ENCODE measurements at places on chromosomes 1 and 21.

DNA sequence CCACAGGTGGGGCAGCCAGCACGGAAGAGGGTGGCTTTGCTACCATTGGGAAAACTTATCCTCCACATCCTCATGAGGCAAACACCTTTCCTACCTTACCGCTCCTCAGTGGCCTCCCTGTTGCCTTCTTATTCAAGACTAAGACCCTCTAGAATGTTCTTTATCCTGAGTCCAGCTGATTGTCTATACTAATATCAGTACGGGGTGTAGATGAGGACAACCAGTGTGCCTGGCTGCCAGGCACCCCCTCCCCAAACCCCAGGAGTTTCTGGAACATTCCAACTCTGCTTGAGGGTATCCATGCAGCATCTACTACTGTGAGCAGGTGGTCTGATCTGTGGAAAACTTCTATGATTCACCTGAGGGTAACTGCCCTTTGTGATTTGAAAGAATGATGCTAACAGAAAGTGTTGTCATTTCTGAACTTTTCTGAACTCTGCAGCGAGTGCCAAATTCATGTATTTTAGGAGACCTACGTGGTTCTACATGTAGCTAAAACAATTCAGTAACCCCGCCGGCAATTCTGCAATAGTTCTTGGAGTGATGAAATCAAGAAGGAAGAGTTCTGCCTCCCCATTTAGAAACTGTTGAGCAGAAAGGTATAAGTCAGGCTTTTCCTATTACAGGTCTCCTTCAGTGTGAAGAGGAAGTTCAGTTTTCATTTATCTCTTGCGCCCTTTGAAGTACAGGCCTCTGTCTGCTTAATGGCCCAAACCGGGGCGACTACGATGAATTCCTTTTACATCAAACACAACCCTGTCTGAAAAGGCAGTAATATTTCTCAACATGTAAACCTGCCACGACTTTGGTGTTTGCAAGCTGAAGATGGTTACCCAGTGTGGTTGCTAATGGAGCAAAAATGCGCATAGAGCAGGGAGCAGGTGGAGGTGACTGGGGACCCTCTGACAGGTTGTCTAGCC, 80.4 kb downstream of the RUNX1 start:
- DNase-seq, result no peak

GRCh38 chr1:51421964-51422363, 91.6 kb upstream of the TTC39A start:
- no peak for DNase-seq

DNA sequence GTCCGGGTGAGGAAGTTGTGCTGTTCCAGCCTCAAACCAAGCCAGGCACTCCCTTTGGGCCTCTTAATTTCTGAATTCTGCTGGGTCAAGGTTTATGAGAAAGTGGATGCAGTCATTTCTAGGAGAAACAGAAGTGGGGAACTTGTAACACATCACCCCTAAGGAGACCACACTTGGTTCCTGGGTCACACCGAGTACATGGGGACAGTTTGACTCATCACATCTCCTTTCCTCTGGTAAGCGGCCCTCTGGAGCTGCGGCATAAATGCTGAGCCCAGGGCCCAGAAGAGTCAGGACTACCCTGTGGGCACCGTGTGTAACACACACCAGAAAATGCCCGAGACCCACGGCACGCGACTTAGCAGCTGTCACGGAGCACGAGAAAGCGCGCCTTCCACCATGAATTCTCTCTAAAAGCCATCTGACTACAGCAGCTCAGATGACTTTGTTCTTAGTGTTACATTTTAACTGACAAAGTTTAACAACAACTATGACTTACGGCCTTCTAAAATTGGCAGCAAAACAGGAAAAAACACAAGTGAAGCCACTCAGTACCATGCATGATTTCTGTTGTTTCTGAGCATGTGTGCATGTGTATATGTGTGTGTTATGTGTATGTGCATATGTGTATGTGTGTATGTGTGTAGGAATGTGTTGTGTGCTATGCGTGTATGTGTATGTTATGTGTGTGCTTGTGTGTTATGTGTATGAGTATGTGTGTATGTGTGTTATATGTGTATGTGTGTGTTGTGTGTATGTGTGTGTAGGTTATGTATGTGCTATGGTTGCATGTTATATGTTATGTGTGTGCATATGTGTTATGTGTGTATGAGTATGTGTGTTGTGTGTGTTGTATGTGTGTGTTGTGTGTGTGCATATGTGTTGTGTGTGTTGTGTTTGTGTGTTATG, 50.8 kb downstream of the TOMM20 start:
- DNase-seq, result no peak

- no peak for DNase-seq
These were observed 22.0 kb downstream of the ELAPOR1 start for GRCh38 chr1:109135940-109136339.

DNA sequence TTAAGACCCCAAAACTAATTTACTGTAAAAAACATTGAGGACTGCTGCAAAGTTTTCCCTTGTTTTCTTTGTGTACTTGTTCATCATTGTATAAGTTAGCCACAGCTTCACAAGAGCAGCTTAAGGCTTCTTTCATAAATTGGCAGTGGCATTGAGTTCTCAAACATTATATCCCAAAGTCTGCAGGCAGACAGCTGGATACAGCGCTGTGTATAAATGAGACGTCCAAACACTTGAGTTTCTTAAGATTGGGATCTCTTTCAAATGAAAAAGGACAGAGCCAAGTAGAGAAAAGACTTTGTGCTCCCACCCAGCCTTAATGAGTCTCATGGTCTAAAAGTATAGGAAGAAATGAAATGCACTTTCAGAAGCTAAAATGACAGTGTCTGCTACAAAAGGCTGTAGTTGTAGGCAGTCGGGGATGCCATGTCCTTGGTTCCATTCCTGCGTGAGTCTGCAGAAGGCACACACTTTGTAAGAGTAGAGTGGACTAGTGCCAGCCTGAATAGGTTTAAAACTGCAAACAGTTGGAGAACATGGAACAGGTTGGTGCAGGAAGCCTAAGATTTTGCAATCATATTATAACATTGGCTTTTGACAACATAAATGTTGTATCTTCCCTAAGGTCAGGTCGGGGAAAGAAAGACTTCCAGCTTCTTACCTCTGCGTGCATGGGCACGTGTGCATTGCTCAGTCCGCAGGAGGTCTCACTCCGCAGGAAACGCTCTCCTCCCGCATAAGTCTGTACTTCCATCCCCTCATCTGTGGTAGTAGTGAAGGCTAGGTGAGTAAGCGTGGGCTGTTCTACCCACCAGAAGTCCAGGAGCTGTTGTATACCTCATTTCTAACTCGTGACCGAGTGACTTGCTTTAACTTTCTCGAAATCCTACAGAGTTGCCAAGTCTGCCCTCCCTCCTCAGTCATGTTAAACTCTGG, 94.4 kb downstream of the CD247 start:
- DNase-seq, result no peak

DNA sequence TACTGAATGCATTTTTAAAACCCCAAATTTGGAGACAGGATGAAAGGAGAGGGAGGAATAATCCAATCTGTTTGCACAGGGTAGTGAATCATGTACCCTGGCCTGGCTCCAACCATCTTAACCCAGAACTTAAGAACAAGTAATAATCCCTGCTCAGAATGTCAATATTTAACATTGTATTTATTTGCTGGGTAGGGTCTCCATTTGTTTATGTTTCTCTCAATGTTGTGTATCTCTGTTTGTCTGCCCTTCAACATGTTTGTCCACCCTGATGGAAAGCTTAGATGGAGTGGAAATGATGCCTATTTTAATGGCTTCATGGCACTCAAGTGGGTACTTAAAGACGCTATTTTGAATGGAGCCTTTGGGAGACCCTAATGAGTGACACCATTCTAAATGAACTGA, 54.4 kb upstream of the CDC42BPA start:
- no peak for DNase-seq

DNA sequence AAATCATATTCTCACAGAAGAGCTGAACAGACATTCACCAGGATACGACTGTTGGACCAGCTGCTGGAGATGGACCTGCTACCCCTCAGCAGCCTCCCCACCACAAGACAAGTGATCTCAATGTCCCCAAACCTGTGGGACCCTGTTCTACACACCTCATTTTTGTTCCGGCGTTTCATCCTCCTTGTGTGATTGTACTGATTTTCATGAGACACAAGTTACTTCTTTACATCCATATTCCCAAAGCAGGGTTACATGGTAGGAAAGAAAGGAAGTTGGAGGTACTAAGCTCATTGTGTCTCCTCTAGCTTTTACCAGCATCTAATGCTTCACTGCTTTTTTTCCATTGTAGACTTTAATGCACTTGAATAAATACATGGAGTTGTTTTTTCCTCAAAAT, 8.7 kb downstream of the ADAMTS1 start:
- DNase-seq, result no peak

DNA sequence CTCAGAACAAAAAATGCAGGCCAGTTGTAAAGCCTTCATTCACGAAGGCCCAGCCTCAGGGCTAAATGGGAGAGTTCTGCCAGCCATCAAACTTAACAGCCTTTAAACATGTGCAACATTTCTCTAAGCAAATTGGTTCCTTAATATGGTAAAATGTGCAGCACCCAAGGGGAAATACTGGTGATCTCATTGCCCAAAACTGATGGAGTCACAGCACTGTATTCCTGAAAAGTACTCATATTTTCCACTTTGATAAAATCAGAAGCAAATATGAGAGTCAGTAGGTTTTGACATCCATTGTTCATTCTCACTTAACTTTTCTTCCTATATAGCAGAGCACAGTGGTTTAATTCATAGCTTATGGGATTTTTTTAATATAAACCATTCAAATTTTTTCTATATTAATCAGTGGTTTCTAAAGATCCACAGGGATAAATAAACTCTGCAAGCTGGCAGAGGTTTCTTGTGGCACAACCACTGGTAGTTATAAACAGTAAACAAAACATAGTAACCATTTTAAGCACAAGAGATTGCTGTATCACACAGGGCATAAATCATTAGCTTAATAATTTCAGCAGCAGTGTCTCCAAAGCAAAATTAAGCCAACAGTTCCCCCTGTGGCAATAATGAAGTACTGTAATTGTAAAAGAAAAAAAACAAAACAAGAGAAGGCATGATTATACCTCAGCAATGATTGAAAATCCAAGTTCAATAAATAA, 106.9 kb upstream of the LYPLAL1 start:
- no peak for DNase-seq

- no peak for DNase-seq
These were observed 340.2 kb upstream of the ADAMTS5 start for GRCh38 chr21:27306791-27307775.

GRCh38 chr21:30146558-30147282, 19.9 kb downstream of the CLDN17 start:
- no peak for DNase-seq

GRCh38 chr1:167427848-167428247, 90.5 kb downstream of the CD247 start:
- no peak for DNase-seq

- DNase-seq, result no peak
These were observed 71.4 kb downstream of the ZNF281 start for GRCh38 chr1:200338451-200338850.

DNA sequence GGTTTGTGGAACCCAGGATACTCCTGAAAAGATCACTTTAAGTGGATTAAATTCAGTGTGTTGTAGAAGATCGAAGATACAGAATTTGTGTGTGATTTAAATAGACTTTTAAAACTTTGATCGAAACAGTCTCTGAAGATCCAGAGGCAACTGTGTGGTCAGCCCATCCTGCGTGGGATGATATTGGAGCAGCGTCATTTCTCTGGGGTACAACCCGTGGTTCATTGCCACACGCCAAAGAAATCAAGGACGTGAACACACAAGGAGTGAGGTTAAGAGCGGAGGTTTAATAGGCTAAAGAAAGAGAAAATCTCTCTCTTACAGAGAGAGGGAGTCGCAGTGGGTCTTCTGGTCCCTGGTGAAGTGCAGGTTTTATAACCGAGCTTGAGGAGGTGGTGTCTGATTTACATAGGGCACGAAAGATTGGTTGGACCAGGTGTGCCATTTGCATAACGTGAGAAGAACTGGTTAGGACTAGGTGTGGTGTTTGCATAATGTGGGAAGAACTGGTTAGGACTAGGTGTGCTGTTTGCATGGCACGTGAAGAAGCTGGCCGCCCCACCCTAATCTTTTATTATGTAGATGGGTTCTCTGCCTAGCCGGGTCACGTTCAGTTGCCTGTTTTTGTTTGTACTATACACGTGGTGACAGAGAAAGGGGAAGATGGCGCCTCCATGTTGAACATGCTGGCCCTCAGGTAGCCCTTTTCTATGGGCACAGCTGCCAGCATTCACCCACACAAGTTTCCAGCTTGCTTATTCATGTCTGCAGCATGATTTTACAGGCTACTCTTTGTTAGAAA, 82.3 kb downstream of the ADSS2 start:
- no peak for DNase-seq

DNA sequence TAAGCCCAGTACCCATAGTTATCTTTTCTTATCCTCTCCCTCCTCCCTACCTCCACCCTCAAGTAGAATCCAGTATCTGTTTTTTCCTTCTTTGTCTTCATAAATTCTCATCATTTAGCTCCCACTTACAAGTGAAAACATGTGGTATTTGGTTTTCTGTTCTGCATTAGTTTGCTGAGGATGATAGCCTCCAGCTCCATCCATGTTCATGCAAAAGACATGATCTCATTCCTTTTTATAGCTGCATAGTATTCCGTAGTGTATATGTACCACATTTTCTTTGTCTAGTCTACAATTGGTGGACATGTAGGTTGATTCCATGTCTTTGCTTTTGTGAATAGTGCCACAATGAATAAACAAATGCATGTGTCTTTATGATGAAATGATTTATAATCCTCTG, 55.2 kb downstream of the PRKACB start:
- no peak for DNase-seq

DNA sequence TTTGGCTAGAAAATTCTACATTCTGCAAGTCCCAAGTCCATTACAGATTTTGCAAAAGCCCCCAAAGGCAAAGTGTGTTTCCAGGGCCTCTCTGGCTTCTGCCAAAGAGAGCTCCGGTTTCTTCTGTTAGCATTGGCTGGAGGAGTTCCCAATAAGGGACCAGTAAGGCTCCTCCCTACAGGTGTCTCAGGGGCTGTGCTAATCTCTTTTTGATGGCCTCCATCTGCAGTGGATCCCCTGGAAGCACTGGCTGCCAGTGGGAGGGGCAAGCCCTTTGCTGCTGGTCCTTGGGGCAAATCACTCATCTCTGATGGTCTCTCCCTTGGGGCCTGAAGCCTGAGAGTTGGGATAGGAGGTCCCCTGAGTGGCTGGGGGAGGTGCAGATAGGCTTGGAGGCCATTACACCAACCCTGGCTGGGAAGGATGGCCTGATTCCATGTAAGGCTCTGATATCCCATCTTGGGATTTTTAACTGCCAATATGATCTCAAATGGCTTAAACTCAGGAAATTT, 89.1 kb upstream of the USP24 start:
- no peak for DNase-seq

DNA sequence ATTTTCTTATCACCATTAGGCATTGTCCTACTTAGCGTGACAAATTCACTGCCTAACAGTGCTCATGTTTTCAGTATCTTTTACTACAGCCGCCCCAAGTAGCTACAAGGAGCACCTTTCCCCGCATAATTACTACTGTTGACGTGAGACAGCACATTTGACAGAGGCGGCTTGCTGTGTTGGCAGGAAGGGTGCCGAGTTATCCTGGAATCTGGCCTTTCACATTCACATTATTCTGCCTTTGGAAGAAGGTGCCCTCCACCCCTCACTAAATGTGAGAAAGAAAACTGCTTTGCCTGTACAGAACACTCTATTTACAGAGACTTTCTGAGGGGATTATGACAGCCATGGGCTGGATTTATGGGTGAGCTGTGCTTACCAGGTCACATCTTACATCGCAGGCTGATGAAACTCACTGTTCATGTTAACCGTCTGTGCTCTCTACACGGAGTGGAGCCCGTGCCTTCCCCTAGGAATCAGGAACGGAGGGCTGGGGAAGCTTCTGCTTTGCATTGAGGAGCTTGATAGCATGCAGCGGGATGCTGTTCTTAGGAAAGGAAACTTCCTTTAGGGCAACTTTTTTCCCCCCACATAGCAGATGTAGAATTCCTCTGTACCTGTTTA, 148.0 kb upstream of the ZRANB2 start:
- DNase-seq, result no peak

All from NCI-H510A (cell line).